ENCODE measurements at places on chromosomes 12 and 14.

- DNase-seq: no peak
These were observed 133.2 kb downstream of the MIPOL1 start for GRCh38 chr14:37330910-37331309.

DNA sequence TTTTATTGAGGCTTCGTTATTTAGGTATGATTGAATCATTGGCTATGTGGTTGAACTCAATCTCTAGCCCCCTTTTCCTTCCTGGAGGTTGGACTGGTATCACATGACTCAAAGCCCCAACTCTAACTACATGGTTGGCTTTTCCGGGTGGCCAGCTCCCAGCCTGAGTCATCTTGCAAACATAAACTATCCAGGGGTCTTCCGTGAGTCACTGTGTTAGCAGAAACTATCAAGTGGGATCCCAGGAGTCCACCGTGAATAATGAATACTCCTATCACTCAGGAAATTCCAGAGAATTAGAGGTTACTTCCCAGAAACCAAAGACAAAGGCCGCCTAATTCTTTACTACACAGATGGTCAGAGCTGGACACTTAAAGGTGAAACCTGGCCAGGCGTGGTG lies 19.7 kb upstream of the PLEKHD1 start:
- no peak for DNase-seq

DNA sequence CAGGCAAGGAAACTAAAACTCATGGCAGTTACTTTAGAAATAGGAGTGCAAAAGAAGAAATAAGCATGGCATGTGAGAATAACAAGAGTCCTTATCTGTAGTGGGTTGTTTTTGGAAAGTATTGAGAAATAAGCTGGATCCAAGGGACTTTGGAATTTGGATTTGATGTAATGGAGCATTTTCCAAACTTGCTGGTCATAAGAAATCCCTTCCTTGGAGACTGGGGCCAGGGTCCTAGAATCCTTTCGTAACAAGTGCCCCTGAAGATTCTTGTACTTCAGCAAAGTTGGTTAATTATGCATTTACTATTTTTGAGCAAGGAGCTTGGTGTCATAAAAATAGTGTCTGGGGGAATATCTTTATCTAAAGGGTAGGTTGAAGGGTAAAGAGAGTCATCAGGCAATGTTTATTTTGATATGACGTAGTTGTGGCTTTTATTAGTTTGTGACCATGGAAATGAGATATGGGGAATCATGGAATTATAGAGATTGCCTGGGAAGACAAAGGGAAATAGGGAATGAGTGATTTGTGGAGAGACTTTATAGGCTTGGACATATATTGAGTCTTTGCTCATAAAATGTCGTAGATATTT lies 53.9 kb downstream of the WNK1 start:
- DNase-seq: no peak

DNA sequence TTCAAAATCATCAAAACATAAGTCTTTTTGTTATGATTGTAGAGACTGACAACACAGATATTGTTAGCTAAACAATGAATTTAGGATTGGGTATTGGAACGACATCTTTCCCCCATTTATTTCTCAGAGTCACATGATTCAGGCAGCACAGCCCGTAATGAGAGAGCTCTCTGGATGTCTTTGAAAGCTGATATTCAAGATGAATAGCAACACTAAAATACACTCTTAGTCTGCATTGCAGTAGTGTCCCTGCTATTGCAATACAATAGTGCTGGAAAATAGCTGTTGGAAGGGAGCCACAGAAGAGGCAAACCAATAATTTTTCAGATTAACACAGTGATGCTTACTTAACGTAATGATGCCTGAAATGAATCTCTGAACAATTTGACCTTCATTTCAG lies 9.9 kb downstream of the GTSF1 start:
- no peak for DNase-seq

DNA sequence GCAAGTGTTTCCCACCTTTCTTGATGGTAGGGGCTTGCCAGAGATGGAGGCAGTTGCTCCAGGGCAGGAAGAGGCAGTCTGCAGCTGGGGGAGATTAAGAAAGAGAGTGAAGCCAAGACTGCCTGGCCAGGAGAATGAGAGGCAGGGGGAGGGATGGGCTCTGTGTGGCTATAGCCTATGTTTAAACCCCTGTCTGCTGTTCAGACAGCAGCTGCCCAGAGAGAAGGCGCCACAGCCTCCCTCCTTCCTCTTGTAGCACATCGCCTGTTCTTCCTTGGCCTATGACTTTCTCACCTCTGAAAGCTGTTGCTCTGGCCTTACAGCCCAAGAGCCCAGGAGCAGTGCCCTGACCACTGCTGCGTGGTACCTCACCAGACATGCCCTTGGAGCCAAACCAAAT lies 61.7 kb downstream of the EMP1 start:
- no peak for DNase-seq

- DNase-seq: no peak
These were observed 1.7 kb downstream of the HSPA2 start for GRCh38 chr14:64541972-64542835.

GRCh38 chr12:124428792-124429281 lies 133.9 kb downstream of the RFLNA start:
- DNase-seq: no peak

- no peak for DNase-seq
These were observed 77.5 kb downstream of the PELI2 start for GRCh38 chr14:56195704-56196103.

DNA sequence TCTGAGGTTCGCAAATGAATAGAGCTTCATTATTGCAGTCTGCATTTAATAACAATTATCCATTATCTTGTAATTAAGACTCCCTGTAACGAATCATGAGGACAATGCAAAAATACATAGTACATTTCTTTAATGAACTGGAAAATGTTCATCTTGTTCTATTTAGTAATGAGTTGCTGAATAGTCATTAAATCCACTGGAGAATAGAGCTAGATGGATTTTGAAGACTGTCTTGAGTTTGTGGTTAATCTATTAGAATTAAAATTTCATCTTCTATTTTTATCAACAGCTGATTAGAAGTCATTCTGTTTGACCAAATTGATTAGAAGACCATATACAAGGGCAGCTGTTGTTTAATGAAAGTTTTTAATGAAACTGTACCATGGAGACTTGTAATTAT lies 107.2 kb downstream of the DERA start:
- DNase-seq: no peak

DNA sequence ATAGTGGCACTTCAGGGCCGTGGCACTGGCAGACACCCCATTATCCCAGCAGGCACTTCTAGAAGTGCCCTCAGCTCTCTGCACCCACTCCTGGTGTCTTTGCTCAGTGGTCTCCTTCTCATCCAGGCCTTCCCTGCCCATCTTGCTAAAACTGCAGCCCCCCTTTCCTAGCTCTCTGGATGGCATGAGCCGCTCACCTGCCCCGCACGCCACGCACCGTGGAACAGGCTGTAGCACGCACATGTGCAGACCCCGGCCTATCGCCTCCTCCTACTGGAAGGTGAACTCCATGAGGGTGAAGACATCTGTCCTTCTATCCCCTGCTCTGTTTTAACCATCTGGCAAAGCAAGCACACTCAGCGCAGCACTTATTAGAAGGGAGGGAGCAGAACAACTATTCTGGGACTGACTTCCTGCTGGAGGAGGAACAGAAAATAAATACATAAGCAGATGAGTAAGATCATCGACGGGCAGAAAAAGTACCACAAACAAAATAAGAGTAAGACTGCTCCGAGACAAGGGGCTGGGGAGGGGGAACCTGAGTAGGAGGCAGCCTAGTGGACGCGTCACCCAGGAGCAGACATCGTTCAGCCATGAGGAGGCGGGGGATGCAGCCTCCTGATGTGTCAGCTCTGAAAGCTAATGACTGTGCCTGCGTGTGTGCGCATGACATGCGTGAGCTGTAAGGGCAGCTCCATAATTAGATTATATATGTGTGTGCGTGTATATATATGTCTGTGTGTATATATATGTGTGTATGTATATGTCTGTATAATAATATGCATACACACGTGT lies 7.8 kb upstream of the FZD10 start:
- no peak for DNase-seq
